ENCODE measurements at places on chromosomes 1 and 21.
A peak's percentile ranks its signal among the peaks of the same experiment; 100 is the strongest.

DNA sequence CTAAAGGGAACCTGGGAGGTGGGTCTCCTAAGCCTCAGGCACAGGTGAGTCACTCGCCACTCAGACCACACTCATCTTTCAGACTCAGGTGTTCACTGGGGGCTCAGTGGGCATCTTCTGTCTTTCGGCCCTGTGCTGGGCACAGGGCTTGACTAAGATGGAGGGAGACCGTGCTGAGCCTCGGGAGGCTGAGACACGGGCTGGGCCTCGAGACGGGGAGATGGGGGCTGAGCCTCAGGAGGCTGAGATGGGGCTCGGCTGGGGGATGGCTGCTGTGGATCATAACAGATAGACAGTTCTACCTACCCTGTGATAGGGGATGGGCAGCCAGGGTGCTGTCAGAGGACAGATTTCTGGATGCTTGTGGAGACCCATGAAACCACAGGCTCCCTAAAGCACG lies 15.5 kb upstream of the IFNLR1 start:
- no peak for DNase-seq

- no peak for DNase-seq
Observed at GRCh38 chr1:114209971-114210370, 56.3 kb upstream of the SYT6 start.

- no peak for DNase-seq
Observed at GRCh38 chr1:53016705-53017104, 45.3 kb upstream of the PODN start.

DNA sequence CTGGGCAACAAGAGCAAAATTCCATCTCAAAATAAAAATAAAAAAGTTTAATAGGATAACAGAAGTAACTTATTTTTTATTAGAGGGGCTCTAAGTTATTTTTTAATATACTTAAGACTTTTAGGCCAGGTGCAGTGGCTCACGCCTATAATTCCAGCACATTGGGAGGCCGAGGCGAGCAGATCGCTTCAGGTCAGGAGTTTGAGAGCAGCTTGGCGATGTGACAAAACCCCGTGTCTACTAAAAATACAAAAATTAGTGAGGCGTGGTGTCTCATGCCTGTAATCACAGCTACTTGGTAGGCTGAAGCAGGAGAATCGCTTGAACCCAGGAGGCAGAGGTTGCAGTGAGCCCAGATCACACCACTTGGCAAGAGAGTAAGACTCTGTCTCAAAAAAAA lies 180.5 kb upstream of the NR5A2 start:
- DNase-seq, result no peak

- no peak for DNase-seq
Observed at GRCh38 chr1:82042306-82043060, 241.7 kb downstream of the ADGRL2 start.

GRCh38 chr1:37274938-37275631 lies 199.3 kb upstream of the ZC3H12A start:
- DNase-seq, result peak; percentile 37

GRCh38 chr1:232273011-232273410 lies 356.9 kb downstream of the SIPA1L2 start:
- DNase-seq, result no peak

DNA sequence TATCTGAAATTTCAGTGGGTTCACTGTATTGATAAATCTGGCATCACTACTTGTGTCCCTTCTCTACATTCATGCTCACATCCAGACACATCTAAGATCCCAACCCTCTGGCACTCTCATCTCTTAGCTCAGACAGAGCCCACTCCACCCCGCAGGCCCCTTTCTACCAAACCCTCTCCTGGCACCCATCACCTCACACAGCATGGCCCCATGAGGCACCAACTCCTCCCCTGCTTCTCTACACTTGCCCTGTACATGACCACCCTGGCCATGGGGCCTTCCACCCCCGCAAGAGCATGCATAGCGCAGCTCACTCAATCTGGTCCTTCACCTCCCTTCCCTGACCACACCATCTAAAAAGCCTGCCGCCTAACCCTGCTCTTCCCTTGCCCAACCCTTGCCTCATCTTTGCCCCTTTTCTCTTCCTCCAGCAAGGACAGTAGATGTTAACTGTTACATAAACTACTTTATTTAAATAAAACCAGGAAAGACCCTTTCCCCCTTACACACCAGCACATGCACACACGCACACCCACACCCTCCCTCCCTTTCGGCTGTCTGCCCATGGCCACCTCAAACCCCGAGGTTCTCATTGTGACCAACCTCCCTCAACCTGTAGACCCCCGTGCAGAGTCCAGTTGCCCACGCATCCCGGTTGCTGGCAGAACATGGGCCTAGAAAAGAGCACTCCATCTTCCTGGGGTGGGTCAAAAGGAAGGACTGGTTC lies 15.6 kb downstream of the SH3BP5L start:
- DNase-seq, result no peak

GRCh38 chr1:235051521-235051920 lies 77.1 kb downstream of the TOMM20 start:
- DNase-seq, result no peak

GRCh38 chr1:63739452-63739851 lies 34.4 kb upstream of the ROR1 start:
- no peak for DNase-seq

DNA sequence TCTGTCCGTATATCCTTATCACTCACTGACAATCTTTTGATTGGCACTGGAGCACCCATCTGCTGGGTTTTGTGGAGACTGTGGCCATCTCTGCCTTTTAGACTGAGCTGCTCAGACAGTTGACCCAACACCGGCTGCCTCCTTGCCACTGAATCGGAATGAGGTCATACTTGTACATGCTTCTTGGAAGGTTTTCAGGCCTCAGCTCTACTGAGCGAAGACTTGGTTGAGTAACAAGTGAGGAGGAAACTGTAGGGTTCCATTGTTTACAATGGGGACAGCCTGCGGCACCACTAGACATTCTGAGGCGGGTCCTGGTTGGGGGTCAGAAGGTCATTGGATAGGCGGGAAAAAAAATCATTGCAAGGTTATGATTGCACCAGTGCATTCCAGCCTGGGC lies 320.3 kb downstream of the KIF26B start:
- no peak for DNase-seq

DNA sequence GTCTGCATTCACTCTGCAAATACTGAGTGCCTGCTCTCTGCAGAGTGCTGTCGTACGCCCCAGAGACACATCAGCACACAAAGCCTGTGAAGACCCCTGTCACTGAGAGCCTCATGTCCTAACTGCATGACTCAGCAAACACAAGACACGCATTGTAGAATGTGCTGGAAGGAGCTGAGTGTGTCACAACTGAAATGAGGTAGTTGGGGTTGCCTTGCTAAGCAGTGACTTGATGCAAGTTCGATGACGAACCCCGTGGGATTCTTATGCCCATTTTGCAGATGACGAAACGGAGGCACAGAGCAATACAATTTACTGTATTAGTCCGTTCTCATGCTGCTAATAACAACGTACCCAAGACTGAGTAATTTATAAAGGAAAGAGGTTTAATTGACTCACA lies 65.1 kb downstream of the RIPK4 start:
- no peak for DNase-seq

GRCh38 chr1:152886085-152886484 lies 8.0 kb downstream of the SMCP start:
- no peak for DNase-seq

- DNase-seq, result no peak
Observed at GRCh38 chr1:162144853-162145252, 75.4 kb downstream of the NOS1AP start.

DNA sequence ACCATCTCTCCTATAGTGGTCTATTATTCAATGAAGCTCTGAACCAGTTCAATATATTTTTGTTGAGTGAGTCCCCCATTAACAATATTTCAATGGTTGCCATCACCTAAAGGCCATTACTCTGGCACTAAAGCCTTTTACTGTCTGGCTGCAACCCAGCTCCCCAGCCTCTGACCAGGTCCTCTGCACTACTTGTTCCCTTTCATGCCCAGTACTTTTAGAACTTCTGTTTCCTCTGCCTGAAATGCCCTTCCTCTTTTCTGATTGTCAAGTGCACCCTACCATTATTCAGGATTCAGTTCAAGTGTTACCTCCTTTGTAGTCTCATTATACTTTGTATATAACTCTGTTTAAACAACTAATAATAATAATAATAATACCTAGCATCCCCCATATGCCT lies 30.4 kb upstream of the ZFYVE9 start:
- no peak for DNase-seq

- DNase-seq, result no peak
Observed at GRCh38 chr1:179177182-179177581, 52.3 kb downstream of the ABL2 start.

DNA sequence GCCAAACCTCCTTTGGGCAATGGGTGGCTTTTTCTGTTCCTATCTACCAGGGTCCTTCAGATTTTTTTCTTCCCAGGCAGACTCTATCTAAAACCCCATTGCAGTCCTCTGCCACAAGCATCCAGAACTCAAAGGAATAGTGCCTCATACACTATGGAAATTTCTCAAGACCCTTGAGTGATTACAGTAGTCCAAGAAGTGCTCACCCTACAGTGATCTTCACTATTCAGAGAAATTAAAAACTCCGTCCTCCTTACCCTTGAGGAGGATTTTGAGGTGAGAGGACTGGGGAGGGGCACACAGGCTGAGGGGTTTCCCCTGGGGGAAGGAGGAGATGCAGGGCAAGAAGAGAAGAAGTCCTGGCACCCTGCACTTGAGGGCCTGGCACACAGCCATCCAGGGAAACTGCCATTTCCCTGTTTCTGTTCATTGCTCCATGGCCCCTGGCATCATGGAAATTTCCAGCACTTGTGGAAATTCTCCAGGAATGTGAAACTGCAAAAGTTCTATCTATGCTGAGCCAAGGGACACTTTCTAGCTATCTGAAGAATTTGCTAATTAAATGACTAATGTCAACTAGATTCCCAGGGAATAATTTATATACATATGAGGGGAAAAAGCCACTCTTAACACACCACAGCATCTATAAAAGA lies 102.5 kb upstream of the ATP1B1 start:
- no peak for DNase-seq

DNA sequence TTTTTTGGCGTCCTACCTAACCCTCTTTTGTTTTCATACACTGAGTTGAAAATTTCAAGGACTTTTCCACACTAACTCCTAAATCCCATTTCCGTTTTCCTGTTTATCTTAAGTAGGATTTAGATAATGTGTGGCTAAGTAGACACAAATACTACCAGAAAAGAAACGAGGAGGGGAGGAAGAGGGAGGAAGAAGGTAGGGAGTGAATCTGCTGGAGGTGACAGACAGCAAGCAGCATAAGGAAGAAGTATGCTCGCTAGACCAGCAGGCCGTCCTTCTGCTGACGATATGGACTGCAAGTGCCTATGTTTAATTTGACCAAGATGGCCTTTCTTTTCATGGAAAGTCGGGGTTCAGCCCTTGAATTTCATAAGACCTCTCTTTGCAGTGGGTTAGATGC lies 256.9 kb upstream of the RAB4A start:
- no peak for DNase-seq

DNA sequence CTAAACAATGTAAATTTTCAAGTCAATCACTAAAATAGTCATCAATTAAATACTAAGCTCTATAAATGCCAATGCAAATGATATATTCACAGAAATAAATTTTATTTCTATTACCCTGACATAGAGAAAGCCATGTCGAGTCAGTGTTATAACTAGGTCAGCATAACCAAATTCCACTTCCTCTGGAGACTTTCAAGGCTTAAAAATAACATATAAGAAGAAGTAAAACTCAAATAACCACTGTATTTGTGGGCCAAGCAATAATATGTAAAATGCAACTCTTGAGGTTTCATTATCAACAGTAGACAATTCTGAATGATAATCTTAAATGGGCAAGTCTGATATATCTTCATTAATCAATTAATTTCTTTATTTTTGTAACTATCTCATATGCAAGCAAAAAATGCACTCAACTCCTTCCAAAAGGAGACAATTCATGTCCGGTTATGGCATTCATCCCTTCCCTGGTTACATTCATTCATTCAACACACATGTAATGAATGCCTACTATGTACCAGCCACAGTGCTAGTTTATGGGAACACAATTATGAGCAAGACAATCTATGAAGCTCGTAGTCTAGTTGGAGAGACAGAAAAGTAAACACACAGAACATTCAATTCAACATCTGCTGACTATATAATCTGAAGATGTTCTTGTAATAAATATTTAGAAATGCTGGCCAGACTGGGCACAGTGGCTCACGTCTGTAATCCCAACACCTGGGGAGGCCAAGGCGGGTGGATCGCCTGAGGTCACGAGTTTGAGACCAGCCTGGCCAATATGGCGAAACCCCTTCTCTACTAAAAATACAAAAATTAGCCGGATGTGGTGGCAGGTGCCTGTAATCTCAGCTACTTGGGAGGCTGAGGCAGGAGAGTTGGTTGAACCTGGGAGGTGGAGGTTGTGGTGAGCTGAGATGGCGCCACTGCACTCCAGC lies 37.1 kb upstream of the CAP1 start:
- no peak for DNase-seq

DNA sequence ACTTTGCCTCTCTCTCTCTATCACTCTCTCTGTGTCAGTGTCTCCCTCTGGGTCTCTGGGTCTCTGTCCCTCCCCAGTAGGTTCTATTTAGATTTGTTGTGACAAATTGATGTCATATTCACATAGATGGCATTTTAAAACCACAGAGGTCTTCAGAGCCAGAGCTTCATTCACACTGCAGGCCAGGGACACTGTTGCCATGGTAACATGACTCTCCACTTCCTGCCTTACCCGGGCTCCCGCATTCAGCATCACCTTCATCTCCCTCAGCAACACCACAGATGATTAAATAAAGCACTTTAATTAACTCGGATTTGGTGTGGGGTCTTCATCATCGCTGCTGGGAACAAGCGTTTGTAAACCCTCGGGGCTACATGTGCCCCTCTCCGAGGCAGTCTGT lies 132.6 kb downstream of the ETS2 start:
- DNase-seq, result no peak

DNA sequence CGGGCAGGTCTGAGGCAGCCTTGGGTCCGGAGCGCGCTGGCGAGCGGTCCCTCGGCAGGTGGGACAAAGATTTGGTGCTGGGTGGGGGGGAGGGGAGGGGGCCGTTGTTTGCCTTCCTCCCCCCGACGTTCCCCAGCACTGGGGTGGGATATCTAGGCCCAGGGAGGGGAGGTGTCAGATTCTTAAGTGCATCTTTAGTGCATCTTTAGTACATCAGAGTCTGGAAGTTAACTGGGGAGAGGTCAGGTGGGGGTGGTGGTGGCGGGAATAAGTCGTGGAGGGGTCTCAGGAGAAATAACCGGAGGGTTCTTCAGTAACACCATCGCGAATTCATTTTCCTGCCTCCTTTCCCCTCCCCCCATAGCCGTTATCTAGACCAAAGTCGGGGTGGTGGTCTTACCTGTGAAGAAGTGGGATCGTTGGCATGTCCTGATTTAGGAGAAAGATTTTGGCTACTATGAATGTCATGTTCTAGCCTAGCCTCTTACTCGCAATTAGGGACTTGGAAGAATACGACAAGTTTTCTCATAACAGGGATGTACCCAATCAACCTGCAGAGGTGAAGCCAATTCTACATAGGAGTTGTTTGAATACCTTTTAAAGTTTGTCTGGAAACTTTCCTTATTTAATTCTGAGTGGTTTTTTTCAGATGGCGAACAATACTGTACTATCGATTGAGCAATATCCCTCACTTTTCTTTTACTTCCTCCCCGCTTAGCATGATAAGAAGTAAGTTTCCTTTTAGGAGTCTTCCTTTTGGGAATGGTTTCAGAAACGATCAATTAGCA lies 886 bp downstream of the ZMYM4 start:
- no peak for DNase-seq

- DNase-seq, result no peak
Observed at GRCh38 chr1:200332716-200333115, 77.1 kb downstream of the ZNF281 start.
